ENCODE measurements at places on chromosomes 11 and 22.
A peak's percentile ranks its signal among the peaks of the same experiment; 100 is the strongest.

- no peak for DNase-seq
Observed at GRCh38 chr11:57240757-57241156, 3.7 kb upstream of the APLNR start.

- DNase-seq: no peak
Observed at GRCh38 chr11:46353698-46354097, 6.4 kb downstream of the DGKZ start.

GRCh38 chr11:72048766-72049460 lies 31.4 kb downstream of the NUMA1 start:
- no peak for DNase-seq

GRCh38 chr11:120212926-120213325 lies 2.1 kb downstream of the OAF start:
- DNase-seq: no peak

DNA sequence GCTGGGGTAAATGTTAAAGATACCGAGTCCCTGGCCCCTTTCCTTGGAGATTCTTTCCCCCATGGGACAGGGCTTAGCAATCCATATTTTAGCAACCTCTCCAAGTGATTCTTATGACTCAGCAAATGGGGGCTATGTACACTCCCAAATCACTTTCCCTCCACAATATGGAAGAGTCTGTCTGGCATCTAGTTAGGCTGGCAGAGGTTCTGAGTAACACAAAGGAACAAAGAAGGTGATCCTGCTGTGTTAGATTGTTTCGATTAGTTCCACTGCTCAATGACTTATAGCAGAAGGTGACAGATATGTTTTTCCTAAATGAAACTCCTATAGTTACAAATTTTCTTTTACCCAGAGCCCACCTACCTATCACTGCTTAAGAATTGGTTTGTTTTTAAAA lies 154.0 kb upstream of the SYT13 start:
- DNase-seq: no peak

DNA sequence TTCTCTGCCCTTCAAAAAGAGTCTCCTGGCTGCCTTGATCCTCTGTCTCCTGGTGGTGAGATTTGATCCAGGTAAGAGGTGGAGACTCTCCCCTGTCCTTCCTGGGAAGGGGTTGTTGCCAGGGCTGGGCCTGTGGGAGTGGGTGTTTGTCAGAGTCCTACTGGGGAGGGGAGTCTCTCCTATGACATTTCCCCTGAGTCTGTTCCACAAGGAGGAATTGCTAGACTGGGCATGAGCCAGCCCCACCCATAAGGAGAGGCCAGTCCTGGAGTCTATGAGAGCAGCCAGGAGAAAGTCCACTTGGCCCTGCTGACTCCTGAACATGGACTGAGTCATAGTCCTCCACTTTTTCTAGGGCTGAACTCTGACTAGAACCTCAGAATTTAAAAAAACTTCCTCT lies 7.4 kb downstream of the PEX26 start:
- no peak for DNase-seq

DNA sequence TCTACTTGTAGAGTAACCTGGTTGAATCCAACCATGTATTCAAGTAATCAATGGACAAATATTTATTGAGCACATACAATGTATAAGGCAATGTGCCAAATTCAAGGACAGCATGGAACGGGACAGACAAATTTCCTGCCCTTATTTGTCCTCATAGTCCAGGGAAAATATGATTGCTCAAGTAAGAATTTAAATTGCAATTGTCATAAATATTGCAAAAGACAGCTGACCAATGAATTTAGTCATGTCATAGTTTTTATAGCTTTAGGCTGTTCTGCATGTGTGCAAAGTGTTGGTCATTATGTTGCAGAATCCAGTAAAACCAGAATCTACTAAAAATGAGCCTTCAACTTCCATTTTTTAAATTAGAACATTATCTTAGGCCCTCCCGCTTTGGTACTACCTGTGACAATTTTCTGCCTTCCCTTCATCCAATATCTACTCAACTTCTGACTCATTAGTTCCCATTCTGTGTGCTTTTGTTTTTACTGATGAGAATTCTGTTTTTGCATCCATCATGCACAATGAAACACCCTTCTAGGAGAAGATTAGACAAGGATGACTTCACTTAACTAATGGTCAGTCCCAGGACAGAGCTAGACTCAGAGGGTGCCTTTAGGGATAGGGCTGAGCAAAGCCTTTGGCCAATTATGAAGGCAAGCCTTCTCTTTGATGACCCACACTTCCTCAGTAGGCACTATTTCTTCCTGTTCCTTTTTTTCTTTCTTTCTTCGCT lies 45.8 kb upstream of the FIBIN start:
- DNase-seq: peak; percentile 74

DNA sequence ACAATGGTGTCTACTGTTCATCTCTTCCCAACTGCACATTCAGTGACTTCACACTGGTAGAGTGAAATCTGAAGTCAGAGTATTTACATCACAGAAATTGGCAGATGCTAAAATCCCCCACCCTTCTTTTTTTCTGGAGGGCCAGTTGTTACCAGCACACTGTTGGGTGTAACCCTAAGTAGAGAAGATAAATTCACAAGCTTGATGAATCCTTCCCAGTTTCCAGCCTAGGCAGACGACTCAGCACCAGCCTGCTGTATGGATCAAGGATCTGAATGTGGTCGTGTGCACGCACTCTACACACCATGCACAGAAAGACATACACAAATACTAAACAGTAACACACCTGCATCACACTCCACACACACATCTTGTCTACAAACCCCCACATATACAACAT lies 46.0 kb downstream of the ARRB1 start:
- DNase-seq: no peak

DNA sequence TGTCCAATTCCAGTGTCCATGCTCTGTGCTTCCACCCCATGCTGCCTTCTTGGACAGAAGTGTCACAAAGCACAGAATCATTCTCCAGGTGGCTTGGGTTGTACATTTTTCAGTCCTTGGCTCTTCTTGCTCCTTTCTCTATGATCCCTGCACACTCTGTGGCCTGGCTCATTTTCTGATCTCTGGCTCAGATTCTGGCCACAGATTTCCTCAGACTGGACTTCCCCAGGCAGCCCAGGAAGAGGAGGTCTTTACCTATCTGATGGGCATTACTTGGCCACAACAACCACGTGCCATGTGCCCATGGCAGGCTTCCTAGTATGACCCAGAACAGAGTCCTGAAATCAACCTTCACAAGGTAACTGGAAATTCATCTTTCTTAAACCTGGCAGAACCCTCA lies 27.2 kb downstream of the SYTL2 start:
- no peak for DNase-seq

GRCh38 chr11:8186429-8186828 lies 17.6 kb upstream of the RIC3 start:
- no peak for DNase-seq

GRCh38 chr11:78205256-78205655 lies 16.5 kb downstream of the USP35 start:
- no peak for DNase-seq

- DNase-seq: no peak
Observed at GRCh38 chr22:37379085-37379484, 48.2 kb downstream of the ELFN2 start.

DNA sequence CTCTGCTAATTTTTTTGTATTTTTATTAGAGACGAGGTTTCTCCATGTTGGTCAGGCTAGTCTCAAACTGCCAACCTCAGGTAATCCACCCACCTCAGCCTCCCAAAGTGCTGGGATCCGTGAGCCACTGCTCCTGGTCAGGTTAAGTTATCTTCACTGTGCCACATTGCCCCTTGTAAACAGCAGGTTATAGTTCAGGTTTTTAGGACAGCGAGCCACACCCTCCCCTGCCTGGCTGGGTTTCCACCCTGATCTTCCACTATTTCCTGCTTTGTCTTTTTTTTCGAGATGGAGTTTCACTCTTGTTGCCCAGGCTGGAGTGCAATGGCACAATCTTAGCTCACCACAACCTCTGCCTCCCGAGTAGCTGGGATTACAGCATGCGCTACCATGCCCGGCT lies 16.1 kb downstream of the ACO2 start:
- no peak for DNase-seq

GRCh38 chr22:20002128-20002527 lies 14.5 kb downstream of the ARVCF start:
- no peak for DNase-seq

DNA sequence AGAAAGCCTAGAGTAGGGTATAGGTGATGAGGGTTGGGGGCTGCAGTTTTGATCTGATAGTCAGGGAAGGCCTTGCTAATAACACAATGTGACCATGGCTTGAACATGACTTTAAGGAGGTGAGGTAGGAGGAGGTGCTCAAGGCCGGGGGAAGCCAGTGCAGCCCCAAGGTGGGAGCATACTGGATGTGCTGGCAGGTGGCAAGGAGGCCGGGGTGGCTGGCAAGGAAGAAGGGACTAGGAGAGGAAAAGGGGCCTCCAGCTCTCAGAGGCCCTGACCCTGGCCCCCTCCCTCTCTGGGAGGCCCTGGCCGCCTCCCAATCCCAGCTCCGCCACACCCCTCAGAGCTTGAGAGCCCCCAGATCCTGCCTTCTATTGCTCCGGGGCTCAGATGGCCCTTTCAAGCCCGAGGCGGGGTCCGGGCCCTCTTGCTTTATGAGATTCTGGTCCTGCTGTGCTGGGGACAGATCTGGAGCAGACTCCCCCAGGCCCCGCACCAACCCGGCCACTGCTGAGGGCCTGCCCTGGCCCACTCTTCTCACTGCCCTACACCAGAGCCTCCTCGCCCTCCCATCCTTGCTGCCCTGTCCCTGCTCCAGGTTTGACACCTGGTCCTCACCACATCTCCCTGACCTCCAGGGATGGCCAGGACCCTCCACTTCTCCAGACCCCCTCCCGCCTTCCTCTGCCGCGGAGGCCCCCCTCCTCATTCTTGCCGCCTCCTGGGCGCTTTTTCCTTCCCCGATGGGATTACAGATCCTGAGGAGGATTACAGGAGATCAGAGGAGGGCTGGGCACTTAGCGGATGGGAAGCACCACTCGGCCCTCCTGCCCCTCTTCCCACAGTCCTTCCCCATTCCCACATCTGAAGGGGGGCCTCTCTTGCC lies 1.8 kb downstream of the PITPNM1 start:
- DNase-seq: no peak

- DNase-seq: no peak
Observed at GRCh38 chr11:69947793-69948255, 128.6 kb upstream of the FGF3 start.

DNA sequence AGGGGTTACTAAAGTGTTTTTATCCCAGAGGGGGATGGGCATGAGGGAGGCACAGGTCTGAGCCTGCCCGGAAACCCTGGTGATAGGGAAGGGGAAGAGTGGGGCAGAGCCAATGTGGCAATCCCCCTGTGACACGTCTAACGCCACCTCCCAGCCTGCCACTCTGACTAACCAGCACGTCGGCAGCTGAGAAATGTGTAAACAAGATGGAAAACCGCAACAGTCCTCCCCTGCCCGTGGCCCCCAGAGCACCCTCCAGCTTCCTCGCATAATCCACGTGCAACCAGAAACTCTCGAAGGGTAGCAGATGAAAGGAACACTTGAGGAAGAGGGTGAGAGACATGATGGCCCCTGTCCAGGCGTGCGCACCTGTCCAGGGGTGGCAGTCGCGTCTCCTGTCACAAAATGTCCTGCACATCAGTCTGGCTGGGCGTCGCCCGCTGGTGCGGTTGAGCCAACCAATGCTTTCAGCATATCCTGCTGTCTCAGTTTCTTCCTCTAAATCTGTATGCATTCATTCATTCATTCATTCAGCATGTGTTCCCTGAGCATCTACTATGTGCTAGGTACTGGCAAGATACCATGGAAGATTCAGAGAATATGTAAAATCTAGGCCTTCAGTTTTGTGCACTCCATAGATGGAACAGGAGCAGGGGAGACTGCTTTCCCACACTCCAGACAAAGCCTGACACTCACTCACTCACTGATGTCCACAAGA lies 4.5 kb downstream of the TMPRSS4 start:
- DNase-seq: no peak

DNA sequence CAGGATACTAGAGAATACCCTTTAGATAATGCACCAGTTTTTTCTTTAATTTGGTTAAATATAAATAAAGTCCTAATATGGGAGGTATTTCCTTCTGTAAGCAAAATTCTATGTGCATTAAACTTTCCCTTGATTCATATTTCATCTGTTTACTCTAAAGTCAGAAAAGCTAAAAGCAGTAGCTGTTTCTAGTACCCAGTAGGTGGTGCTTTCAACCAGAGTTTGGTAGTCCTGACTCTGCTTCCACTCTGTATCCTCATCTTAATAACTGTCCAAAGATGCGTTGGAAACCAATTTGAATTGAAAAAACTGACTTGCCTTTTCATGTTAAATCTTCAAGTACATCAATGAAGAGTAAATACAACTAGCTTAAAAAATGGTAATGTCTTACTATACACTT lies 1065.2 kb downstream of the JRKL start:
- peak; percentile 19 for DNase-seq

Measured in fibroblast of skin of scalp (primary cell).